ENCODE measurements at places on chromosomes 12 and 14.

- peak; percentile 36 for DNase-seq
Observed at GRCh38 chr12:101935890-101936746, 58.7 kb downstream of the DRAM1 start.

GRCh38 chr12:88518863-88519403, 61.3 kb downstream of the KITLG start:
- no peak for DNase-seq

- DNase-seq = no peak
Observed at GRCh38 chr12:132071830-132072384, 72.2 kb downstream of the DDX51 start.

- DNase-seq = no peak
Observed at GRCh38 chr14:96168581-96168980, 36.1 kb upstream of the BDKRB2 start.

DNA sequence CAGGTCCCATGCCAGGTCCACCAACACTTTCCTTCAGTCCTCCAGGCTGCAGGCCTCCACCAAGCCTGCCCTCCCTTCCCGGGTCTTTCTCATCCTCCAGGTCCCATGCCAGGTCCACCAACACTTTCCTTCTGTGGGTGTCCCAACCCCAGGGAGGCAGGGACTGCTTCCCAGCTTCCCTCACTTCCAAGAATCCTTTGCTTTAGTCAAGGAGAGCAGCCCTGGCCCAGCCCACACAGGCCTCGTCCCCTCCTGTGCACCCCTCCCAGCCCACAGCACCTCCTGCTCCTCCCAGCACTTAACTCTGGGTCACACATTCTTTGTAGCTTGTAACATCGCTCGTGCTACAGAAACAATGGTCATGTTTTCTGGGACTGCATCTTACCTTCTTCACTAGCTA, 72.9 kb downstream of the TESC start:
- peak; percentile 14 for DNase-seq

- DNase-seq = no peak
Observed at GRCh38 chr12:45773747-45774146, 44.2 kb downstream of the ARID2 start.

DNA sequence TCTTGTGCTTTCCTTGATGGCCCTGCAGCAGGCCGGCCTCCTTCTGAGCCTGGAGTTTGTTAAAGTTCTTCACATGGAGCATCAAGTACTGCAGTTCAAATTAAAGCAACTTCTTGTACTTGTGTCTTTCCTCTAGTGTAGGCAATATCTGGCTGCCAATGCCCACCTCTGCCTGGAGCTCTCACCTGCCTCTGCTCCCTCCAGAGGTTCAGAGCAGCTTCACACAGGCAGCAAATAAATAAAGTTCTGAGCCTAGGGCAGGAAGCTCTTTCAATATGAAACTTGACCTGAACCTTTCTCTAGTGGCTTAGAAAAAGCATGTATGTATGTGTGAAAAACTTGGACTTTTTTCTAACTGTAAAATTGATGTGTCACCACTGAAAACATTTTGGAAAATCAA, 65.9 kb downstream of the ITPR2 start:
- no peak for DNase-seq

DNA sequence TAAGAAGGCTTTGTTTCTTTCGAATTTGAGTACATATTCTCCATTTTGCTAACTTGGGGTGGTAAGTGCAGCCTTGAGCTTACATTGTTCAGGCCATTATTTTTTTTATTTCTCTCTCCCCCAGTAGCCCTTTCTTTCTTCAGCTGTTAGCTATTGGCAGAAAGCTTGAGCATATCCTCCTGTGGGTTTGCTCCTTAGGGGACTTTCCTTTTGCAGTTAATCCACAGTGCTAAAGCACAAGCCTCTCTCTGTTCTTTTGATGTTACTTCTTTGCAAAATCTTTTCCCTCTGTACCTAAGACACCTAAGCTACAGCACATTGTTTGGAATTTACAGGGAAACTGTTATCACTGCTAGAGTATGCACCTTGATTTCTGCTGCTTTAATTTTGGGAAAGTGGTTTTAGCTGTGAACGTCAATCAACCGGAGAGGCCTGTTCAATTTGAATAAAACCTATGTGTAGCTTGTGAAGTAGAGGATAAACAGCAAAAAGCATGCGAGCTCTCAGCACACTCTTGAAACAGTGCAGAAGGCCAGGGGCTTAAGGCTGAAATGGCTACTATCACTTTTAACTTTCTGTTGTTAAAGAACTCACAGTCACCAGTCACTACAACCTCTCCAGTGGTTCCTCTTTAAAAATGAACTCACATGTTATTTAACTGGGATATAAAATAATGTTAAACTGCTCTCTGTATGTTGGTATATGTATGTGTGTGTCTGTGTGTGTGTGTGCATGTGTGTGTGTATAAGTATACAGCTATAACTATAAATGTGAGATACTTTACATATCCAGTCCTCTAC, 139.2 kb downstream of the PDZRN4 start:
- no peak for DNase-seq

DNA sequence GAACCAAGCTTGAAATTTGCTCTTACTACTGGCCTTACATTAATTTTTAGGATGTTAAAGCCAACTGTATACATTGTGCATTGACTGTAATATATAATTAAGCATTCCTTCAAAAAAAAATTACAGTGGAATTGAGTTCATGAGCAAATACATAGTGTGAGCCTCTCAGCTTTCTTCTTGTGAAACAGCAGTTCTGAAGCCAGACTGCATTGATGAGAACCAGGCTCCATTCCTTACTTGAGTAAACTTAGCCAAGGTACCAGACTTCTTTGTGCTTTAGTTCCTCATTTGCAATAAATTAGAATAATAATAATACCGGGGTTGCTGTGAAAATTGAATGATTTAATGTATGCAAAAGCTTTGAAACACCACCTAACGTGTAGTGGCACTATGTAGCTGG, 169.5 kb downstream of the ANO4 start:
- no peak for DNase-seq

- no peak for DNase-seq
Observed at GRCh38 chr14:61537563-61538463, 157.5 kb upstream of the HIF1A start.

DNA sequence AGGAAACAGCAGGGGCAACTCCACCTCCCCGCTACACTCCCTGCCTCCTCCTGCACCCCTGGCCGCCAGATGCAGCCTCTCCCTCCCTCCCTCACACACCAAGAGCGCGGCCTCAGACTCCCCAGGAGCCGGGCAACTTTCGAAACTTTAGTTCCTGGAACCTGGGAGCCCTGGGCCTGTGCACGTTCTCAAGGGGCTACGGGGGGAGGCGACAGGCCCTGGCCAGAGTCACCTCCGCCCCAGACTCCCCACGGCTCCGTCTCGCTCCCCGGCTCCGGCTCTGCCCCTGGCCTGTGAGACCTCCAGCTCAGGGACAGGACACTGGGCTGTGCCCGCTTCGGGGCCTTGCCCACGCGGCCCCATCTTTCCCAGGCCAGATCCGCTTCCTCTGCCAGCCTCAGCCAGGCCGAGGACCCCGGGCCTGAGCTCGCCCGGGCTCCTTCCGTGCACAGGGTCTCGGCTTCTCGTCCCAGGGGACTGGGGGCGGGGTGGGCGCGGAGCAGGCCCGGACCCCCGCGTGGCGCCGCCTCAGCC, 5.5 kb downstream of the AMN start:
- DNase-seq = no peak

DNA sequence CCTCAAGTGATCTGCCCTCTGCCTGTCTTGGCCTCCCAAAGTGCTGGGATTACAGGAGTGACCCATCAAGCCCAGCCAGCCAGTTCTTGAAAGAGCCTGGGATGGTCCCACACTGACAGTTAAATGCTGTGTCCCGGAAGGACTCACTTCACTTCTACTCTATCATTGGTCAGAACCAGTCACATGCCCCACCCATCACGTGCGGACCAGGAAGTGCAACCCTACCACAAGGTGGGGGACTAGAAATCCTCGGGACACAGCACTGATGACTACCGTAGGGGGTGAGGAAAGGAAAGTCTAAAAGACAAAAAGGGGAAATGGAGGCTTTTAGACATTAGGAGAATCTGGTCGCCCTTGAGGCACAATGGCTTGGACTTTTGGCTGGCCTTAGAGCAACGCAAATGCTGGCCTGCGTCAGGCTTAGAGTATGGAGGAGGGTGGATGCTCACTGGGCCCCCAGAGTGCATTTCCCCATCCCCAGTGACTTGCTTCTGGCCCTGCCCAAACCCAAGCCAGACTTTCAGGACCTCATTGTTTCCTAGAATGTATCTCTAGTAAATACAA, 207.7 kb downstream of the TTC8 start:
- no peak for DNase-seq

GRCh38 chr14:65042296-65042695, 55.6 kb downstream of the FNTB start:
- no peak for DNase-seq

DNA sequence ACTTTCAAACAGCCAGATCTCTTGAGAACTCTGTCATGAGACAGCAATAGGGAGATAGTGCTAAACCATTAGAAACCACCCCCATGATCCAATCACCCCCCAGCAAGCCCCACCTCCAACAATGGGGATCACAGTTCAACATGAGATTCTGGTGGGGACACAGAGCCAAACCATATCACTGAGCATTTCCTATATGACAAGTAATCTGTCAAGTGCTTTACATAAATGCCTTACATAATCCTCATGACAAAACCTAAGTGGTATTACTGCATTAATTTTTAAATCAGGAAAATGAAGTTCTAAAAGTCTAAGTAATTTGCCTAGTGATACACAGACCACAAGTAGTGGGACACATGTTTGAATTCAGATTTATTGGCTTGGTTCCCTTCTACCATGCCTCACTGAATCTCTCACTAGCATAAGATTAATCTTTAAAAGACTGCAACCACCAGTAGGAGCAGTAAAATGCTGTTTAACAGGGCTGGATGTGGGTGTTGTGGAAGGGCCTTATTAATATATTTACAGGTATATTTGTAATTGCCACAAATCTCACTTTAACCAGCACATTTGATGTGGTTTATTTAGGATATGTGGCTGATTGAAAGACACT, 323.1 kb upstream of the FBXO33 start:
- DNase-seq = no peak

- no peak for DNase-seq
Observed at GRCh38 chr14:91302391-91302790, 57.9 kb upstream of the GPR68 start.

- DNase-seq = no peak
Observed at GRCh38 chr14:60616461-60616959, 32.8 kb downstream of the SIX1 start.

- no peak for DNase-seq
Observed at GRCh38 chr12:41683023-41683422, 461.7 kb downstream of the GXYLT1 start.

DNA sequence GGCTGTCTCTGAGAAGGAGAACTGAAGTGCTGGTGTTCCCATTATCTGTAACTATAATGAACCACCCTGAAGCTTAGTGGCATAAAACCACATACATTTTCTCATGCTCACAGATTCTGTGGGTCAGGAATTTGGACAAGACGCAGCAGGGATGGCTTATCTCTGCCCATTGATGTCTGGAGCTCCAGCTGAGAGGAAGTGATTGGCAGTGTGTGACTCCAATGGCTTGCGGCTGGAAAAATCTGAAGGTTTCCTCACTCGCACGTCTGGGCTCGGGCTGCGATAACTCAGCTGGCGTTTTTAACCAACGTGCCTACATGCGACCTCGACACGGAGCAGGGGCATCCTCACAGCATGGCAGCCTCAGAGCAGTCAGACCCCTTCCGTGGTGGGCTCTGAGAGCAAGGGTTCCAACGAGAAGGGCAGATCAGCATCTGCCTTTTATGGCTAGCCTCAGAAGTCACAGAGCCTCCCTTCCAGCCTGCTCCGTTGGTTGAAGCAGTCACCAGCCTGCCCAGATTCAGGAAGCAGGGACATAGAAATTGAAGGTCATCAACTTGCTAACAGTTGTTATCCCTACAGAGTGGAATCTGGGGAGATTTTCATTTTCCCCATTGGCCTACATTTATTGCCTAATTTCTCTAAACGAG, 143.3 kb upstream of the BCL2L14 start:
- DNase-seq = no peak

- no peak for DNase-seq
Observed at GRCh38 chr12:31118347-31119191, 44.9 kb downstream of the DDX11 start.

- DNase-seq = no peak
Observed at GRCh38 chr14:92584816-92585215, 71.2 kb downstream of the RIN3 start.

DNA sequence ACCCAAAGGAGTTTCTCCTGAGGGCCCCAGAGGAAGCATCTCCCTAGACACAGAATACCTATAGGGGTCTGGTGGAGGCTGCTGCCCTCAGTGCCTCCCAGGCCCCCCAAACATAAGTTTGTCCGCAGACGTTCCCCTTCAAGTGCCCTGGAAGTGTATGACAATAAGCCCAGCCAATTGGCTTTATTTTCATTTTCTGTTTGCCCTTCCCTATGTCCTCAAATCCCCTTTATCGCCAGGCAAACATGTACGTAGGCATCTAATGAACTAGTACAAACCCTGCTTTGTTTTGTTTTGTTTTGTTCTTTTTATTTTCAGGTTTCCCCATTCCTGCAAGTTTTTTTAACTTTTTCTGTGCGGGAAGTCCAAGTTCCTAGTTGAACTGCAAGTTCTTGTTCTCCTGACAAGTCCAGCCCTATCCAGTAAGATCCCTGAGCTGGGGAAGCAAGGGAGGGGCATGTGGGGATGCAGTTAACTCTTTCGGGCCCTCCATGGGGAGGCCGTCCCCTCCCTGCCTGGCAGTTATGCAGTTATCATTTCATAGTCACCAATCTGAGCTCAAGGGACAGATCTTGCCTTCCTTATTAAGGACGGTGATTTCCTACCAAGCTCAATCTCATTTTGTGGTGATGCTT, 141.9 kb downstream of the KCNA5 start:
- no peak for DNase-seq

- no peak for DNase-seq
Observed at GRCh38 chr12:127422935-127423566, 843.9 kb upstream of the TMEM132C start.

- DNase-seq = no peak
Observed at GRCh38 chr12:127144770-127145169, 1122.2 kb upstream of the TMEM132C start.

GRCh38 chr12:48999371-49000131, at the start of gene DDN:
Gene DDN, minus strand, starts transcription at chr12:48999375. Its CDS starts 88 bp downstream, at chr12:48999287.
- peak; percentile 43 for DNase-seq

DNA sequence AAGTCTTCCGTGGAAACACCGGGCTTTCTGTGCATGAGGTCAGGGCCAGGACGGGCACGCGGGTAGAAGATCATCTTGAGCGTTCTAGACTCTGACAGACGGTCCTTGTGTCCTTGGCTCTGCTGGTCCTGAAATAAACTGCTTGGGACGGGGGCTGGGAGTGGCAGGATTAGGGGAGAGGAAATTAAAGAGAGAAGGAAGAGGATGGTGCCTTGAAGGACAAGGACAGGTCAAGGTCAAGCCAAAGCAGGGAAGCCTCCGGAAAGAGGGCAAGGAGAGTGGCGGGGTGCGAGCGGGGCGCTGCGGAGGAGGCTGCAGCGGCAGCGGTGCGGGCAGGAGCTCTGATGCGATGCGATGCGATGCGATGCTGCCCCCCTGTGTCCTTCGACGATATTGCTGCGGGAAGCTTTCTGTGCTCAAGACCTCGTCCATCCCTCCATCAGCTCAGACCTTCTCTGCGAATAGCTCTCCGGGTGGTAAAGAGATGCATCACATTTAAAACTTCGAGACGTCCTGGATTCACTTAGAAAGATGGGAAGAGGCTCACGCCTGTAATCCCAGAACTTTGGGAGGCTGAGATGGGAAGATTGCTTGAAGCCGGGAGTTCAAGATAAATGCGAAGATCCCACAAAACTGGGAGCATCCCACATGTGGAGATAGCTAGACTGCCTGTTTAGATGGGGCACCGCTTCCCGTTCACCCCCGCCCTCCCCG, 110.1 kb upstream of the TMEM132D start:
- DNase-seq = peak; percentile 28

All from activated CD4-positive, alpha-beta memory T cell treated with anti-CD3 and anti-CD28 coated beads, Interleukin-2, amount 10 ng/mL, durations not matched to agents 7 days and 5 days (primary cell).